Right ventricle myocardium inferior (tissue), 1 donor: ENCODE measurements at places on chromosomes 5 and 9. TPM values are rescaled to one million over a fixed set of nuclear protein-coding genes. Genes with fewer than 3 reads are reported as not detected.

DNA sequence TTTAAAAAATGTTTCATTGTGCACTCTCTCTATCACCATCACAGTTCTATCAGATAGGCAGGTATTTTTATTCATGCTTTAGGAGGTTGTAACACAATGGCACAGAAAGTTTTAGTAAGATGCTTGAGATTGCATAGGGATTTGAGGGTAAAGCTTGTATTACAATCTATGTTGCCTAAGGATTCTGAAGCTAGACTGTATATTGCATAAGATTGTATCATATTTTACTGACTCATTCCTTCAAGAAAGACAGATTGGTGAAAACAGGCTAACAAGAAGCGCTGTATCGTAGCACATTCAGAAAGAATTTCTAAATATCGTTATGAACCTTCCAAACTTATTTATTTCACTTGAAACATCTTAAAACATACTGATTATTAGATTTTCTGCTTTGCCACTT lies 577.7 kb downstream of the EBF1 start:
- no peak for DNase-seq

GRCh38 chr9:81669866-81670265 lies 19.5 kb downstream of the TLE1 start:
- no peak for DNase-seq

GRCh38 chr9:112380825-112381221 lies 915 bp downstream of the HSDL2 start:
- no peak for DNase-seq

Gene PRDM12
- not detected for total RNA-seq

Gene DDX4
- total RNA-seq = not detected

DNA sequence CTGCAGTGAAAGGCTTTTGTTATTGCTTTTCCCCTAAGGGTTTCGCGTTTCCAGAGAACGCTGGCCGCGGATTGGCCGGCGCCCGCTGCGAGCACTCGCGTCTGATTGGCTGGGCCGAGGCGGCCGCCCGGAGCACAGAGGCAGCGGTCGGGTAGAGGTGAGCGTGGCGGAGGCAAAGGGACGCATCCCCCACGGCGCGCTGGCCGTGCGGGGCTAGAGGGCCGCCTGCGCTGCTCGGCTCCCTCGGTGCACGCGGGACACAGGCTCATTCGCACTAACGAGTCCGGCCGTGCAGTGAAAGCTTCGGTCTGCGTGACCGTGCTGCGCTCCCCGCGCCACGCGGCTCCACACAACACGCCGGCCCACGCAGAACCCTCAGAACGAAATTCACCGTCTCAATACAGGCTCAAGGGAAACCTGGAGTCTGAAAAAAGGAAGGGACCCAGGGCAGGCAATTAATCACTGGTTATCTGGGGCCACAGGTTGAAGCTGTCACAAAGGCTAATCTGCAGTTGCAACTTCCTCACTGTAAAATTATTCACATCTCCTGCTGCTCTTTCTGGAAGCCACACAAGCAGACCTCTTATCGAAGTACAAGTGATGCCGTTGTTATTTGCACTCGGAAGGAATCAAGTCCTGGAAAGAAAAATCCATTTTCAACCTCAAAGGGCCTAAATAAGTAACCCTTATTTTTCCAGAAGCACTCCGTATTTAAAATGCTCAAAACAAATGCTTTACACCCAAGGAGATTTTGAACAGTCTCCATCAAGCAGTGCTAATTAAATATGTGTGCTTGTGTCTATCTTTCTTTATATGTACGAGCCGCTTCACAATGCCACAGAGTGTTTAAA lies 94.6 kb downstream of the ZNF608 start:
- DNase-seq = peak; percentile 92

Gene GGTA1
- 27.9 TPM for total RNA-seq

Gene RXRA
- total RNA-seq = 91.1 TPM

- DNase-seq = no peak
These were observed 157.5 kb downstream of the DMRT2 start for GRCh38 chr9:1207686-1208085.

GRCh38 chr9:28563291-28563934 lies 990.1 kb upstream of the C9orf72 start:
- no peak for DNase-seq

Gene INSL6
- total RNA-seq = not detected

- no peak for DNase-seq
These were observed 522.3 kb downstream of the MAT2B start for GRCh38 chr5:164027738-164028137.

DNA sequence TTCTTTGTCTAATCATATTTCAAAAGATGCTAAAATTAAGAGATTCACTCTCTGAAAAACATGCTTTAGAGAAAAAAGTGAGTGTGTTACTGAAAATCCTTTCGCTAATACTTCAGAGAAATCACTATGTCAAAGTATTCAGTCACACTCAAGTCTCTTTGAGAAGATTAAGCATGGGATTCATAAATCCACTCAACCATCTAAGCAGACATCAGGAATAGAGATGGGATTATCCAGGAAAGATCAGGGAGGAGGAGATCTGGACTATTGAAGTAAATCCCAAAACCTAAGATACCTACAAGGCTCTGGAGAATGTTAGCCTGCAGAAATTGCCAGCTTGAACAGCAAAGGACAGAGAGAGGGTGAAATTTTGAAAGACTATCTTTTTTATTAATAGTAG lies 317.2 kb upstream of the ACO1 start:
- no peak for DNase-seq

GRCh38 chr9:33112094-33112493 lies 35.6 kb upstream of the SMU1 start:
- no peak for DNase-seq

GRCh38 chr5:149123211-149123610 lies 18.1 kb upstream of the ABLIM3 start:
- DNase-seq = no peak

- DNase-seq = no peak
These were observed 213.0 kb downstream of the PJA2 start for GRCh38 chr5:109196823-109197160.

DNA sequence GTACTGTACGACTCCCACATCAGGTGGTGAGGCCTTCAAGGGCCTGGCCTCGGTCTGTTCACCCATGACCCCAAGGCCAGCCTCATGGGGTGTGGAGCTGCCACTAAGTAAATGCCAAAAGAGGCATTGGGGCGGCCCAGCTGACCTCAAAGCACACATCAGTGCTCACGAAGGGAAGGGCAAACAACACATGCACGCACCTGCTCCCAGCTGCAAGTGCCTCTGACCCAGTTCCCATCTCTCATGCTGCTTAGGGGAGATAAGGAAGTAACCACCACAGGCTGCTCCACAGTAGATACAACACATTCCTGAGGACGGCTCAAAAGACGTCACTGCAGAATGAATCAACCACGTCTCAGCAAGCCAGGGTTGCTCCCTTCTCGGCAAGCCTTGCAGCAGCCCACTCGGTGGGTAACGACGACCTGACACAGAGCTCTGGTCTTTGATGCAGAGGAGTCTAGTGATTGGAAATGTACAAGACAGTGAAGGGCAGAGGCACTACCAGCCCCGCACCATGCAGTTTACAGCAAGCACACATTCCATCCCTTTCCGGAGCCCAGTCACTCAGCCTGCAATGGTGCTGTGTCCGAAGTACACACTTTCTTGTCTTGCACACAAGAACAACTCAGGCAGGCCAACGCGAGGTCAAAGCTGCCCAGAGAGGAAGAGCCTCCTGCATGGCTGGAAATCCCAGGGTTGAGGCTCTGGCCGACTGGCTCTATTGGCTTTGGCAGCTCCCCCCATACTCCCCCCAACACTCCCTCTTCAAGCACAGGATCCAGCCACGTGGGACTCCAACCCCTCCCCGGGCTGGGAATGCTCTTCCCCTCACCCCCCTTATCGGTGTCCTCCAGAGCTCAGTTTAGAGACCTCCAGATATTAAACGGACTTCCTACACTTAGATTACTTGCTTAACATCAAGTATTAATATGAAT lies 31.8 kb downstream of the FABP6 start:
- no peak for DNase-seq

- DNase-seq = no peak
These were observed 444.7 kb downstream of the MED10 start for GRCh38 chr5:5933651-5934050.

DNA sequence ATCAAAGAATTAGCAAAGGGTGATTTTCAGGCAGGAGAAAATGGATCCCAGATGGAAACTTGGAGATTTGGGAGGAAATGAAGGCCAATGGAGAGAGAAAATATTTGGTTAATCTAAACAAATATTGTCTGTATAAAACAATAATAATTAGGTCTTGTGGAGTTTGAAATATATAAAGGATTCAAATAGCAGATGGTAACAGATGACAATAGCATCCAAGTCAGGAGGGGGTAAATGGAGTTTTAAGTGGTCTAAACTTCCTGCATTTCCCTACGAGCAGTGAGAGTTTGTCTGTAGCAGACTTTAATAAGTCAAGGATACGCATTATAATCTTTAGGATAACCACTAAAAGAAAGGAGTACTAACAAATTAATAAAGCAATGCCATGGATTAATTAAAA lies 49.0 kb upstream of the GGTA1 start:
- DNase-seq = no peak

Gene SLC27A6
- total RNA-seq = 76.5 TPM

DNA sequence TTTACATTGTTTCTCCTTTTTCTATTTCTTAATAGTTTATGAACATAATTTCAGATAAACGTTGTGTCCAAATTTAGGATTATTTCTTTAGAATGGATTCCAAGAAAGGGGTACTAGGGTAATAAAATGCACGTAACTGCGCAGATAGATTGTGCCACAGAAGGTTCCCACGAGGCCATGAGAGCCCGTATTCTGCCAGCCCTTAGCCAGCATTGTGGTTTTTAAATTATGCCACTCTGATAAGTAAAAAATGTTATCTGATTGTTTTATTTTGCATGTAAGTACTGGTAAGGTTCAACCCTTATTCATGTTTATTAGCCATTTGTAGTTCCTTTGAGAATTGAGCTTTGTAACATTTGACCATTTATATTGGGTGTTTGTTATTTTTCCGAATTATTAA lies 88.7 kb downstream of the PRKACG start:
- DNase-seq = no peak

- no peak for DNase-seq
These were observed 651.7 kb upstream of the WWC1 start for GRCh38 chr5:167639766-167640165.

- no peak for DNase-seq
These were observed 17.6 kb downstream of the AFAP1L1 start for GRCh38 chr5:149289301-149289700.

Gene AJM1
- total RNA-seq = 8.6 TPM

- DNase-seq = no peak
These were observed 74.5 kb downstream of the ANGPTL2 start for GRCh38 chr9:127047971-127048370.

Gene TMEM215
- total RNA-seq = not detected

DNA sequence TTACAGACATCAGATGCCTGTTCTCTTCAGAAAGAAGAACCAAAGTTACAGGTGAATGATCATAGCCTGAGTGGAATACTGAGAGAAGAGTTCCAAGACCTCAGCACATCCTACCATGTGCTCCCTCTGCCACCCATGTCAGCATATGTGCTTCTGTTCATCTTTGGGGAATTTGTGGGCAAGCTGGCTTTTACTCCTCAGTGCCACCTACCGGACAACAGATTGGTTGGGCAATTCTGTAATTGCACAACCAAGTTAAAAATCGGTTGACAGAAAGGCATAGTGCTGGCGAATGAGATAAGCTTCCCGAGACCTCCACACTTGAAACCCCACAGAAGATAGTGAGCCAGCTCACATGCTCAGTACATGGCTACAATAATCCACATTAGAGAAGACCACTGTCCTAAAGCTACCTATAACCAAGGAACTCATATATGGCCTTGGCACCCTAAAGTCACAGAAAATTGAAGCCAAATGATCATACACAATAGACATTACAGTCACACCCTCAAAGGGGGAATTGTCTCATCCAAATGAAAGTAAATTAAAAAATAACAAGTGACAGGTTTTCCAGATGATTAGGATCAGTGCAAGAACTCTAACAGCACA lies 1238.0 kb upstream of the NUDT12 start:
- DNase-seq = no peak

Gene PCDHB16
- total RNA-seq = 2.5 TPM

DNA sequence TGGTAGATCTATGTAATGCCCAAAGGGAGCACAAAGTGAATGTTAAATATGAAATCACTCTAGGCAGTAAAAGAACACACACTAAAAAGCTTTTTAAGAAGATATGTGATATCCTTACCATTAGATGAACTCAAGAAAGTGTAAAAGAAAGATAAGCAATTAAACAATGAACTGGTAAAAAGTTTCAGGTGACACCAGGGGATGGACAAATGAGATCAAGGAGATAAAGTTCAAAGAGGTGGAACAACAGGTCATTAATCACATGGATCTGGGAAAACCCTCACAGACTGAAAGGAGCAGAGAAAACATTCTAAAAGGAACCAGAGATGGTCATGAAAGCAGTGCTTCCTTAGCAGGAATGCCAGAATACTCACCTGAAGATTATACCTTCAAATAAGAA lies 40.7 kb downstream of the LHFPL2 start:
- DNase-seq = no peak

Gene DNM1
- 6.1 TPM for total RNA-seq

GRCh38 chr5:124919747-124920525 lies 173.5 kb upstream of the ZNF608 start:
- DNase-seq = no peak

DNA sequence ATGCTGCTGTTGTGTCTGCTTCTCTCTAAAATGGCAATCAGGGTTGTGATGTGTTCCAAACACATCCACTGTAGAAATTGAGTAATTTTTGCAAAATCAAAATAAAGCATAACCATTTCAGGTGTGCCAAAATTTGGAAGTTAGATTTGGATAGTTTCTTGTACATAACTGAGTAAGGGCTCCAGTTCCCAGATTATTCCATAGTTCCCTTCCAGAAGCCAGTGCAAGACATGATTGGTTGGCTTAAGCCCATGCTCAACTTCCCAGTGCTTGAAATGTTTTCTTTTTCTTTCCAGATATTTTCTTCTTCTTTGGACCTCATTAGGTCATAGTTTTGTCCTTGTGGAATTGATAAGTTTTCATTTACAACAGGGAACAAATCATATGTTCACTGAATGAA lies 64.2 kb downstream of the SNCAIP start:
- no peak for DNase-seq

DNA sequence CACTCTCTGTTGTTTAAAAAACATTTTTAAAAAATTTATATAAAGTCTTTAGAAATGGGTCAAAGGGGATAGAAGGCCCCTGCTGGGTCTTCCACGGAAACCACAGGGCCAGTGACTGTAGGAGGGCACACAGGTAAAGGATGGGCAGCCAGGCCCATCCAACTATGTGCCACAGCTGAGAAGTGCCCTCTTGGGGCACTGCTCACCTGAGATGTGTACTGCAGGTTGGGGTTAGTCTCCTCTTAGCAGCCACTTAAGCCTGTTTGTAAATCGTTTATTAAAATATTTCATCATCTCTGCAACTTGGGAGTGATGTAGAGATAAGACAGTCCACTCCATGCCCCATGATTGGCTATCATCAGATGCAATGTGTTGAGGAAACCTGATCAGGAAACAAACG lies 222.4 kb downstream of the DIRAS2 start:
- DNase-seq = no peak

Gene SPINK4
- total RNA-seq = not detected

- DNase-seq = no peak
These were observed 593 bp downstream of the STPG3 start for GRCh38 chr9:137251490-137252268.
